ENCODE measurements at places on chromosomes 1 and 21. TPM values are rescaled to one million over a fixed set of nuclear protein-coding genes. Genes with fewer than 3 reads are reported as not detected.

- no peak for DNase-seq
Measured at GRCh38 chr21:36804874-36805611, 106.1 kb downstream of the SIM2 start.

- DNase-seq, result no peak
Measured at GRCh38 chr1:165612062-165612461, 19.0 kb upstream of the MGST3 start.

The CACHD1 gene
- 11.9 TPM for total RNA-seq

DNA sequence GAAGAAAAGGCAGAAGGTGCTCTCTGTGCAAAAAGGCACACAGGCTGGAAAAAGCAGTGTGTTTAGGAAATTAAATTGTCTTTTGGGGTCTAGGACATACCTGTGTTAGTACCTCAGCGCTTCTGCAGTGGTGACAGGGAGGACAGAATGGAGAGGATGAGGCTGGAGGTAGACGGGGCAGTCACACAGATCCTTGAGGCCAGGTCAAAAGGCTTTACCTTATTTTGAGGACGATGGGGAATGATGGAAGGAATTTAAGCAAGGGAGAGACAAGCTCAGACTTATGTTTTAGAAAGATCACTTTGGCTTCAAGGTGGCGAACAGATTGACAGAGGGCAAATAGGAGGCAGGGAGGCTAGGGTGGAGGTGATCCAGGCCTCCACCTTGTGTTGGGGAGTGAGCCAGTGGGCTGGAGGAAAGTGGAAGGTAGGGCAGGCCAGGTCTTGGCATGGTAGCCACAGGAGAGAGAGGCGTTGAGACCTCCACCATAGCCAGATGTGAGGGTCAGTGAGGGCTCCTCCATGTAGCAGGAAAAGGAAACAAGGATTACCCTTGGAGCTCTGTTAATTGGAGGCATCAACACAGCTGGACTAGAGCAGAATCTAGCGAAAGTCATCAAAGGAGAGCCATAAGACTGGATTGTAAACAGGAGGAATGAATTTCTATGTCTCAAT lies 4.2 kb downstream of the CYP4B1 start:
- no peak for DNase-seq

GRCh38 chr1:16971341-16972188 lies 8.9 kb downstream of the MFAP2 start:
- peak; percentile 44 for DNase-seq

Data from fibroblast of villous mesenchyme (primary cell).